Pons (tissue), 1 donor: ENCODE measurements at places on chromosomes 12 and 14.

DNA sequence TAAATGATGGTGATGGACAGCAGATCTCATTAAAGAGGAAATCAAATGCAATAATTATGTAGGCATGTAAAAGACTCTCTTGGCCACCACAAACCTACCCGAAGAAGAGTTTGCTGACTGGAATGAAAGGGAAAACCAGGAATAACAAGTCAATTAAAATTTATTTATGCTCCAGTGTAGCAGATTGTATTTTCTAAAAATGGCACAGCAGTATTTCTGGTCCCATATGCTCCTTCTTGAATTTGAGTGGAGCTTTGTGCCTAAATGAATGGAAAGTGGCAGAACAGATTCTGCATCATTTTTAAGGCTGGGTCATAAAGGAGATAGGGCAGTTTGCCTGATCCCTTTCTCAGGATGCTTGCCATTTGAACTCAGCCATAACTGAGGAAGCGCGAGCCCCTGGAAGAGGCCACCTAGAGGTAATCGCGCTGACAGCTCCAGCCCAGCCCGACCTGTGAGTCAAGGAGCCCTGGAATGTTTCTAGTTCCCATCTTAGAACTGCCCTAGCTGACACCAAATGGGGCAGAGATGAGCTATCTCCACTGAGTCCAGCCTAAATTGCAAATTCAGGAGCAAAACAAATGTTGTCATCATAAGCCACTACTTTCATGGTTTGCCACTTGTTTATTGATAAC is 229.2 kb upstream of the TMTC1 start:
- DNase-seq: no peak

DNA sequence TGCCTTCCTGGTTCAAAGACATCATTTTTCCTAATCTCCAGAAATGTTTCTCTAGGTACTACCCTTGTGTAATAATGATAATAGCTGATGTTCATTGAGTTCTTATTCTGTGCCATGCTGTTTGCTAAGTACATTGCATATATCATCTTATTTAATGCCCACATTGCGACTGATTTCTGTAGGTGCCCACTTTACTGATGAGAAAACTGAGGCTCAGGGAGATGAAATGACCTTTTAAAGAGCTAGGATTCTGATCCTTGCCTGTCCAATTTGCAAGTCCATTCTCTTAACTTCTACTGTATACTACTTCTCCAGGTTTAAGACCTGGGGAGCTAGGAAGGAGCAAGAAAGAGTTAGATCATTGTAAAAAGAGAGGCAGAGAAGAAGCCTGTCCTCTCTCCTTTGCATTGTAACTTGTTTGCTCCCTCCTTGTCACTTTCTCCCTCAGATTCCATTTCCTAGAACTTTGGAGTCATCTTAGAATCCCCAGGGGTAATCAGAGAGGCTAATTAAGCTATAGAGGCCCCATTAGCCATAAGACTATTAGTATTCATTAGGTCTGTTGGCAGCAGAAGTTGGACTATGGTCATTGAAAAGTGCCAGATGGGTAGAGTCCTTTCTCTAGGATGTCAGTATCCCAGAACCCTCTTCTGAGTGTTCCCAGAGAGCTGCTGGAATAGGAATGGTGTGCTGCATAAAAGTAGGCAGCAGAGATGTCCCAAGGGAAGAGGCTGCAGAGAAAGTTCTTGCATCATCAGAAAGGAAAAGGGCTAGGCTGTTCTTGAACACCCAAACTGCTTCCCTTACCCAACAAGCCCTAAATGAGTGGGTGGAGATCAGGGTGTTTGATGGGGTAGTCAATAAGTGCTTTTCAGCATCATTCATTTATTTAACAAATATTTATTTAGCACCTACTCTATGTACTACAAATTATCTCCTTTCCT is 3.1 kb downstream of the DGKA start:
- DNase-seq: no peak

GRCh38 chr14:24909523-24910302 is 140.2 kb downstream of the STXBP6 start:
- no peak for DNase-seq

DNA sequence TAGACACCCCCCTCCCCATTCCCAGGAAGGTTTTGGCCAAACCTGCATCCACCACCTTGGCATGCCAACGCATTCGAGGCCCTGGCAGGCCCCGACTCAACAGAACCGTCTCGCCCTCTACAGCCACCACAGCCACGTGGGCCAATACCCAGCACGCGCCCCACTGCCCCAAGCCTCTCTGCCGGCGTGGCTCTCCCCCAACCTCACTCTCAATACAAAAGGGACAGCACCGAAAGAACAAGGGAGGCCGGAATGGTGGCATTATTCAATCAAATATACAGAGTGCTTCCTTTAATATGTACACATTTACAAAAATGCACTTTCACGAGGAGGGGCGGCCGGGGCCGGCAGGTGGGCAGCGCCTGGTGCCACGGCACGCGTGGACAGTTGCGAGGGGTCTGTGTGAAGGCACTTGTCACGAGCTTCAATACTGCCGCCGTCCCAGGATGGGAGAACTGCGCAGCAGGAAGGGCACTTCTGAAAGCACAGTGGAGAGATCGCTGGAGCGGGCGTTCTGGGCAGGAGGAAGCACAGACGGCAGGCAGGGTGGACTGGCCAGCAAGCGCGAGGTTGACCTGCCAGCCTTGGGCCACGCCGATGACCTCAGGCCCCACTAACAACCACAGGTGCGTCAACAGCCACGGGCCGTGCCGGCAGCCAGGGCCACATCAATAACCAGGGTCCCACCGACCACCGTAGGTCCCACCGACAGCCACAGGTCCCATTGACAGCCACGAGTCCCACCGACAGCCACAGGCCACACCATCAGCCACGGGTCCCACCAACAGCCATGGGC is 26.9 kb downstream of the JAG2 start:
- no peak for DNase-seq

DNA sequence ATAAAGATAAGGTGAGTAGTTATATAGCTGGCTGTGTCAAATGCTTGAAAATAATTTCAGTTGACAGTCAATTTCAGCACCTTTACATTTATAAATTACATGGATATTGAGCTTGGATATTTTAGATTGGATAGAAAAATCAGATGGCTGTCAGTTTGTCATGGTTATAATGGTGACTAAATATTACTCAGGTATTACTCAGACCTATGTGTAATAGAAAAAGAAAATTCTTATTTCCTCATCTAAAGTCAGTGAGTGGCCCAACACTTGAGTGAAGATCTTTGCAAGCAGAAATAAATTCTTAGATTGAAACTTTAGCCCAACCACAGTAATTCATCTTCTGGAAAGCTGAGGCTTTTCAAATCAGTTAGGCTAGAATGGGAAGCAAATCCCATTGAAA is 354.4 kb downstream of the NAV3 start:
- no peak for DNase-seq

- DNase-seq: no peak
Measured at GRCh38 chr12:117679776-117680175, 289.0 kb downstream of the KSR2 start.

DNA sequence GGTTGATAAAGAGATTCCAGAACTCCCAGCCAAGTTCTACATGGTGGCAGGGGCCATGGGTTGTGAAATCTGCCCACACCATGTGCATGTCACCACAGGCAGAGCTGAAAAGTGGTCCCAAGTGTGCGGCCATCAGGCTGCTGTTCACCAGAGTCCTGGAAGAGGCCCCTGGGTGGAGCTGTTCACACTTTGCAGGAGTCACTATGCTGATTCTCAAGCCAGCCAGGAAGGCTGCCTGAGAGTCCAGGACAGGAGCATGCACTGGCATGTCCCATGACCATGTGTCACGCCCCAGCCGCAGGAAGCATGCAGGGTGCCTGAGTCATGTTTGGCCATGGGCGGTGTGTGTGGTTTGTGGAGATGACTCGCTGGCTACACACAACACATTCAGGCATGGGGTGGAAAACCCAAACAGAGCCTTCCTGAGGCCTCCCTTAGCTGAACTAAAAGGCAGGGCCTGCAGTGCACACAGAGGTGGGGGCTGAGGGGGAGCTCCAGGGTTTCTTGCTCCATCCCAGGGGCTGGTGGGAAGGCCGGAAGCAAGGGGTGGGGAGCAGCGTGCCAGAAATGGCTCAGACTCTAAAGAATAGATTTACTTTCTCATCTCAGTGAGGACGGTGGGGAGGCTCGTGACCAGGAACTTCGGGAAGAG is 19.4 kb downstream of the ABCB9 start:
- peak; percentile 58 for DNase-seq

- DNase-seq: no peak
Measured at GRCh38 chr12:32100888-32101287, 5.8 kb upstream of the BICD1 start.

GRCh38 chr12:57722716-57723629 is 15.6 kb downstream of the AGAP2 start:
- DNase-seq: no peak

GRCh38 chr14:68373847-68374444 is 418.9 kb downstream of the ZFP36L1 start:
- no peak for DNase-seq

- DNase-seq: no peak
Measured at GRCh38 chr14:79516009-79516408, 695.3 kb downstream of the DIO2 start.

DNA sequence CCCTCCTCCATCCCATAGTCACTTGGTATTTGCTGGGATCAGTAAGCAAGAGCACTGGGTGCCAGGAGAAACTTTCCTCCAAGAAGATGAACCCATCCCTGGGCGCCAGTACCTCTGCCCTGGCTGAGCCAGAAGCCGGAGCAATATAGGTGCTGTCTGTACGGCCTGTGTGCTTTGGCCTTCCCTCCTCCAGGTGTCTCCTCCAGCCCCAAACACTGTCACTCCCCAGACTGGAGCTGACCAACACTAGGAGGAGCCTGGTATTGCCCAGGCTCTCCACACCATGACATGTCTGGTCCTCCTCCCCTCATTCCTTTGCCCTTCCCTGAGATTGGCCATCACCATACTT is 4.9 kb downstream of the GSTZ1 start:
- DNase-seq: no peak

DNA sequence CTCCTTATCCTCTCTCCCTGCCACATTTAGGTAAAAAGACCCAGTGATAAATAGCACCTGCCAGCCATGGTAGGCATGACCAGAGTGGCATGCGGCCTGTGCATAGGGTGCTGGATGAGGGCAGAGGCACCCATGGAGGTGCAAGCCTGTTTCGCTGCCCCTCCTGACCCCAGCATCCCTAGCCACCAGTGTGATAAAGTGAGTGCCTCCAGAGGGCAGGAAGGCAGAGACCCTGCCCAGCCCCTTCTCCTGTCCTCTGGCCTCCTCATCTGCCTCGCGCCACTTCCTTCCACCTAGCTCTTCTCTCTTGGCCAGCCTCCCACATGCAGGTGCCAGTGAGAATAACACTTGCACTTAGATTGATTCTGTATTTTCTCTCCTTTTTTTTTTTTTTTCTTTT is 108.3 kb upstream of the FUT8 start:
- no peak for DNase-seq

DNA sequence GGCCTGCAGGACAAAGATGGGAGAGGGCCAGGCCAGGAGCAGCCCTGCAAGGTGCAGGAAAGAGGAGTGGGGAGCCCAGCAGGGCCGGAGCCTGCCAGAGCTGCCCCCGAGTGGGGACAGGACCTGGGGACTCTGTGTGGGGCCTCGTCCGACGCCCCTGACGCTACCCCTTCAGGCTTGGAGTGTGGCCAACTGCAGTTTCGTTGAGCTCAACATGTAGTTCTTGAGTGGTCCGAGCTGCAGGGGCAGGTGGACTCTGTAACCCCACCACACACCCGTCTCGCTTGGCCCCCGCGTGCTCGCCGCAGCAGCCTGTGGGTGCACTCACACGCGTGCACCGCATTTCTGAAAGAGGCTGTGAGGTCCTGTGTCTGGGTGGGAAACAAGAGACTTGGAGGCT is 2.0 kb downstream of the ASPG start:
- no peak for DNase-seq

GRCh38 chr12:110316861-110317260 is 35.8 kb downstream of the ATP2A2 start:
- DNase-seq: peak; percentile 63

GRCh38 chr14:89215531-89215930 is 201.5 kb downstream of the FOXN3 start:
- DNase-seq: peak; percentile 47

DNA sequence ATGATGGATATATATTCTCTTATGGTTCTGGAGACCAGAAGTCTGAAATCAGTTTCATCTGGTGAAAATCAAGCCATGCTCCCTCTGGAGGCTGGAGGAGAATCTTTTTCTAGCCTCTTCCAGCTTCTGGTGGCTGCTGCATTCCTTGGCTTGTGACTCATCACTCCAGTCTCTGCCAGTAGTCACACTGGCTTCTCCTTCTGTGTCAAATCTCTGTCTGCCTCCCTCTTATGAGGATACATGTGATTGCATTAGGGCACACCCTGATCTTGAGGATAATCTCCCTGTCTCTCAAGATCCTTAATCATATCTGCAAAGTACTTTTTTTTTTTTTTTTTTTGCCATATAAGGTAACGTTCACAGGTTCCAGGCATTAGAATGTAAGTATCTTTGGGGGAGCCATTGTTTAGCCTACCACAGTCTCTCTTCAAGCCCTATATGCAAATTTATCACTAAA is 17.7 kb downstream of the DNAL1 start:
- DNase-seq: no peak

DNA sequence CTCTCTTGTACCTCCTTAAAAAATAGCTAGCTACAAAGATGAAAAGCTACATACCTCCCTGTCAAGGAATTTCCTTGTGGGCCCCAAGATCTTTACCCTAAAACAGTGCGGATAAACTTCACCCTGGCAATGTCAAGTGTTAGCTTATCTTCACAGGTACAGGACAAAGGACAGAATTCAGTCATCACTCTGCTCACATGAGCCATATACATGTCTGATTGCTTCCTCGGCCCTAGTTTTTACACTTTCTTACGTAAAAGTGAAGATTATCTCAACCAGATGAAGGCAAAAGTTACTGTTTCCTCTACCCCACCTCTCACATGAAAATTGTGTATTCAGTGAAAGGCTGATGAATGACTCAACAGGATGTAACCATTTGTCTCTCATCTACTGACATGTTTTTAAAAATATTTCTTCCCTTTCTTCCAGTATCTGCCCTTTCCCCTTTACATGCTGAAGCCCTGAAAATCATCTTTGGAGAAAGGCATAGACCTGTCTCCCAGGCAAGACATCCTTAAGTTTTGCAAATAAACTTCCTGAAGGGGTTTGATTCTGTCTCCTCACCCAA is 890.1 kb downstream of the GALC start:
- DNase-seq: no peak

- no peak for DNase-seq
Measured at GRCh38 chr12:82803201-82803600, 116.5 kb downstream of the TMTC2 start.

- no peak for DNase-seq
Measured at GRCh38 chr12:99133401-99133800, 488.3 kb downstream of the APAF1 start.

GRCh38 chr12:30820406-30820946 is 65.7 kb upstream of the CAPRIN2 start:
- DNase-seq: no peak

DNA sequence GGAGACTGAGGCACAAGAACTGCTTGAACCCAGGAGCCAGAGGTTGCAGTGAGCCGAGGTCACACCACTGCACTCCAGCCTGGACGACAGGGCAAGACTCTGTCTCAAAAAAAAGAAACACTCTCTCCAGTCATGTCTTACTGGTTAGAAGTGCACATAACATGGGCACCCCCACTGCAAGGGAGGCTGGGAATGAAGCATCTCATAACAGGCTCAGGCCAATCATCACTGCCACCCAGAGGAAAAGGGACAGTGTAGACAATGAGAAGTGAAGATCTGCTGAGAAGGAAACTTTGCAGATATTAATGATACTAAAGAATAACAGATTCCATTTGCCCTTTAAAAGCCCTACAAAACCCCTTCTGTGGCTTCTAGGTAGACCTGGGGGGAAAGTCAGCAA is 66.9 kb downstream of the ITPK1 start:
- DNase-seq: no peak
